ENCODE measurements at places on chromosomes 7 and 10. TPM values are rescaled to one million over a fixed set of nuclear protein-coding genes. Genes with fewer than 3 reads are reported as not detected.

The RELN gene
- total RNA-seq: 5.1 TPM

The SORBS1 gene
- total RNA-seq: 37.0 TPM

The GIMAP5 gene
- 0.35 TPM for total RNA-seq

The VSTM4 gene
- total RNA-seq: not detected

The EEF1AKMT2 gene
- 15.5 TPM for total RNA-seq

The SNX10 gene
- 203 TPM for total RNA-seq

The OR9A4 gene
- not detected for total RNA-seq

The NPY4R2 gene
- total RNA-seq: not detected

The SEMA4G gene
- total RNA-seq: 4.7 TPM

All from SK-MEL-5 (cell line).